ENCODE measurements at places on chromosomes 16 and 17.

DNA sequence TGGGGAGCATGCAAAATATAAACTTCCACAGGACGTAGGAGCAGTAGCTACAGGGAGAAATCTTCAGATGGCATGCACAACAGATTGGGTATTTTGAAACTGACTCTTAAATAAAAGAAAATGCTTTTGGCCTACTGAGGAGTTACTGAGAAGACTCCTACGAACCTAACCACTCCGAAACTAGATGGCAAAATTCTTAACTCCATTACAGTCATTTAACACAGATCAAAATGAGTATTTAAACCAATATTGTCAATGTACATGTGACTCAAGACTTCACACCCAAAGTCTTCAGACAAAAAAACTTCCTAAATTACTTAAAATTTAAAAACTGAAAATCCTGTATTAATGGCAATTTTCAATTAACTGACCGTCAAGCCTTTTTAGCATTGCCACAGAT lies 8.4 kb upstream of the TERB1 start:
- no peak for DNase-seq

GRCh38 chr16:27353853-27354252 lies 40.1 kb downstream of the IL4R start:
- DNase-seq = no peak

GRCh38 chr17:20993863-20994778 lies 48.7 kb downstream of the USP22 start:
- DNase-seq = no peak

DNA sequence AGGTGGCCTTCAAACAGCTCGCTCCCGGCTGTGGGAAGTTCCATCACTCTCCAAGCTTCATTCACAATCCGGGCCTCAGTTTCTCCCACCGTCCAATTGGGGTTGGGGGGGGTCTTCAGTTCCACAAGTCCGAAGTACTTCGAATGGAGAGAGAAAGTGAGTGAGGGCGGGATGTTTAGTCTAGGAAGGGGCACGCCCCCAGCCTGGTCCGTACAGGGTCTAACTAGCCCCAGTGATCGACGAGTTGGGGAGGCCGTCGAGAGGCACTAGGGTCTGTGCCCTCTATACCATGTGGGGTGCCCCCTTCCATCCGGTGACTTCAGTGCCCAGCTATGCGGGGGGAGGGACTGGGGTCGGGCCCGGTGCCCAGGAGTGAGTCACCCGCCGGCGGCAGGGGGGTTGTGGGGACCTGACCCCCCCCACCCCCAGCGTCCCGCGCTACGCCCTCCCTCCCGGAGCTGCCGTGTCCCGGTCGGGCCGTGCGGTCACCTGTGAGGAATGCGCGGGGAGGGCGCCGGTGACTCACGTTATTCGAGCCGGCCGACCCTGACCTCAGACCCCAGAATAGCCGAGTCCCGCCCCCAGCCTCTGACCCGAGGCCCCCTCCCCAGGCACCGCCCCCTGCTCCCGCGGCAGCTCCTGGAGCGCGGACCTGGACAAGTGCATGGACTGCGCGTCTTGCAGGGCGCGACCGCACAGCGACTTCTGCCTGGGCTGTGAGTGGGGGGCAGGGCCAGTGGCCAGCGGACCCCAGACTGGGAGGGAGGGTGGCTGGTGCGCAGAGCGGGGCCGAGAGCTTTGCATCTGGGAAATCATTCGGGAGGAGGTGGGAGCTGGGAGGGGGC lies 658 bp downstream of the TNFRSF12A start:
- DNase-seq = no peak

DNA sequence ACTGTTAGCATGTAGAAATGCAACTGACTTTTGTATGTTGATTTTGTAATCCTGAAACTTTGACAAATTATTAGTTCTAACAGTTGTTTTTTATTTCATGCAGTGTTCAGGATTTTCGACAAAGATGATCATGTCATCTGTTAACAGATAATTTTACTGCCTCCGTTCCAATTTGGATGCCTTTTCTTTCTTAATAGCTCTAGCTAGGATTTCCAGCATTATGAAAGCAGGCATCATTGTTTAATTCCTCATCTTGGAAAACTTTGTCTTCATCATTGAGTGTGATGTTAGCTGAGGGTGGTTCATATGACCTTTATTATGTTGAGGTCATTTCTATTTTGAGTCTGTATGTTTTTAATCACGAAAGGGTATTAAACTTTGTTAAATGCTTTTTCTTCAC lies 31.9 kb downstream of the RMI2 start:
- no peak for DNase-seq

- DNase-seq = peak; percentile 59
Measured at GRCh38 chr16:81779536-81780320, 637 bp downstream of the PLCG2 start.

DNA sequence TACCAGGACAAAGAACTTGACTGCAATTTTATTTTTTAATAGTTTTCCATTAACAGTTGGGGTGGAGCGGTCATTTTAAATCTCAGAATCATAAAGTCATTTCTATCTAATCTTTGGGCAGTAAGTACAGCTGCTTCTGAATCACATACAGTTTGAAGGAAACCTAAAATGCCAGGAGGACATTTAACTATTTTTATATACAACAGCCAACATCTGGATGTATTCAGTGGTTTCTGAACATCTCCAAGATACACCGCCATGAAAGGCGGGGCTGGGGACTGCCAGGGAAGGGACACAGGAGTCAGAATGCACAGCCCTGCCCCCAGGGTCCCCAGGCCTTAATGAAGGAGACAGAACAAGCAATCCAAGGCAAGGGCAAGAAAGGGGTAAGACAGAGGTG lies 392.3 kb downstream of the SLC39A11 start:
- DNase-seq = no peak

DNA sequence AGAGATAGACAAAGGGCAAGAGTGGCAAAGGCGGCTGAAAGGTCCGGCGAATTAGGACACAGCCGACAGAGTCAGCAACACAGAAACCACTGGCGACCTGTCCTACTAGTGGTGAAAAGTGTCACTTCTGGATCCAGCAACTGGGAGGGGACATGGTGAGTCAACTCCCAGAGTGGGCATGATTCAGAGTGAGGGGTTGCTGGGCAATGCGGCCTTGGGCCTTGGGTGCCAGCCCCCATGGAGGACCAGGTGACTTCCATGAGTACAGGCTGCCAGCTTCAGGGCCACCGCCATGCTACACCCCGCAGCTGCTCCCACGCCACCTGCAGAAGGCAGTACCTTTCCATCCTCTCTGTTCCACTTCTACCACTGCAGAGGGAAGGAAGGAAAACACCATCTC lies 110.6 kb downstream of the ZFHX3 start:
- DNase-seq = no peak

- no peak for DNase-seq
Measured at GRCh38 chr16:69701866-69702265, 24.5 kb downstream of the NQO1 start.

GRCh38 chr17:35930211-35931065 lies at the start of gene RDM1:
TSS of gene RDM1 (minus strand) at chr17:35930773. CDS start at chr17:35930727, 46 bp downstream.
- peak; percentile 73 for DNase-seq
